Lung (tissue), 17 donors: ENCODE measurements at places on chromosomes 16 and 17.

DNA sequence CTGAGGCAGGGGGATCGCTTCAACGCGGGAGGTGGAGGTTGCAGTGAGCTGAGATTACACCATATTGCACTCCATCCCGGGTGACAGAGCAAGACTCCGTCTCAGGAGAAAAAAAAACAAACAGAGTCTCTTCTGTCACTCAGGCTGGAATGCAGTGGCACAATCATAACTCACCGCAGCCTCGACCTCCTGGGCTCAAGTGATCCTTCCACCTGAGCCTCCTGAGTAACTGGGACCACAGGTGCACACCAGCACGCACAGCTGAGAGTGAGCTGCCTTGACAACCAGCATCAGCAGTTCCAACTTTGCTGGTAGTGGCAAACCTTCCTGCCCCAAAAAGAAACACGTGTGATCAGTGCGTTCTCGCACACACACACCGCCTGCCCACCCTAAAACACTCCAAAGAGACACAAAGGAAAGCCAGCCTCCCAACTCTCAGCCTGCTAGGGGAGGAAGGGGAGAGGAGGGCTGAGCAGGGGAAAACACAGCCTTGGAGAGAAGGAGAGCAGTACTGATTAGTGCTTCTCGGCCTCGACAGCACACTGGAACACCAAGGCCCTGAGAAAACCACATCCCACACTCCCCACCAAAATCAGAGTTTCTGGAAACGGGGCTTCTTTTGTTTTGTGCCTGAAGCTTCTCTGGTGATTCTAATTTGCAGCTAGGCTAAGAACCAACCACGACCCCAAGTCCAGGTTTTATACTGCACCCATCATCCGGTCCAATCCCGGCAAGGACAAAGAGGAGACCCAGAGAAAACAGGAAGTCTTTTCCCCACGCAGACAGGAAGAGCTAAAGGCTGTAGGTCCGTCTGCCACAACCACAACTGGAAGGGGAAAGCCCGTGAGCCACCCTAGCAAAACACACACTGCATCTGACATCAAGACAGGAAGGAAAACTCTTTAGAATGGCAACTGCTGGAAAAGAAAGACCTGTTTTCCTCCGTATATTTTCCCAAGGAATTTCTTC lies 28.8 kb downstream of the ZCCHC14 start:
- DNase-seq = no peak

DNA sequence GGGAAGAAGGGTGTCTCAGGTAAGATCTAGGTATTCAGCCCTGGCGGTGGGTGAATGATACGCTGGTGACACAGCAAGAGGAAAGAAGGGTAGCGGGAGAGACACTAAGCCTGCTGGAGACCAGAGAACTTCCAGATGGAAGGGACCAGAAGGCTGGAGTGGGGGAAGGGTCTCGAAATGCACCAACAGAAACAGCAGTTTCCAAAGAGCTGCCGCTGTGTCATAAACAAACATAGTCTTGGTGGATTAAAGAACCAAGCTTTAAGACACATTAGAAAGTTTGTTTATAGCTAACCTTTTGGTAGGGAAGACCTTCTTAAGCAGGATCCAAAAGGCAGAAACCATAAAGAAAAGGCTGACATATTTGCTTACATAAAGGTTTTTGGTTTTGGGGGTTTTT lies 20.9 kb downstream of the TRPV3 start:
- DNase-seq = peak; percentile 63

GRCh38 chr17:81429821-81430551 lies 34.7 kb downstream of the BAHCC1 start:
- DNase-seq = peak; percentile 85

DNA sequence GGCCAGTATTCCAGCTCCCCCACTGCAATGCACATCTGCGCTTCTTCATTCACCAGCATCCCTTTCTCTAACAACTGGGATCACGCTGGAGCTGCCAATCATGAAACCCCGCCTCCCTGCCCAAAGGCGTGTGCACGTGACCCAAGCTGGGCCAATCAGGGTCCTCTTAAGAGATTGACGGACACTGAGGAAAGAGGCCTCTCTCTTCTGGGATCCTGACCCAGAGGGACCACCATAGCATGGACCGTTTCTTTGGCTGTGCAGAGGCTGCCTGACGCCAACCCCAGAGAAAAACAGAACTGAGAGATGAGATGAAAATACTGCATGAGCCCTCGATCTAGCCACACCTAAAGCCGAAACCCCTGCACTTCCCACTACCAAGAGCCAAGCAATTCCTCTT lies 32.0 kb downstream of the COTL1 start:
- no peak for DNase-seq

DNA sequence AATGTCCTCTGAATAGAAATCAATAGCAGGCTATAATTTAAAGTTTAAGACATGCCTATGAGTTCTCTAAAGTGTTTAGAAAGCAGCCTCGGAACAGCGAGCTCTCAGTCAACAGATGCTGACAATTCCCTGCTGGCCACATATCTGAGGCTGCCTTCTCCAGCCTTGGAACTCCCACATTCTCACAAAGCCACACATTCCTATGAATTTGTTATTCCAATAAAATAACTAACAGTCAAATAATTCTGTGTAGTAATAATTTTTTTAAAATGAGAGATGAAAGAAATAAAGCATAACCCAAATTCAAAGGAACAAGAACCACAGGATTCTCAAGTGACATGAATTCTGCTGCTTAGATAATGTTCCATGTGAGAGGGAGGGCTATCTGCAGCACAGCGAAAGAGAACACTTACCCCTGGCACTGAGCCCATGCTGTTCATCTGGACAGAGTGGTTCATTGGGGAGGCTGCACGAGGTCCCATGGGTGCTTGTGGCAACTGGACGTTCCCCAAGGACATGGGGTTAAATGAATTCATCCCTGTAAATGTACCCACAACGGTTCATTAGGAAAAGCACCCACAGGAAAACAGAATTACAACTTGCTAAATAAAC lies 56.9 kb upstream of the TRAP1 start:
- no peak for DNase-seq

GRCh38 chr16:53605831-53606400 lies 97.7 kb downstream of the RPGRIP1L start:
- peak; percentile 82 for DNase-seq

- DNase-seq = no peak
Observed at GRCh38 chr16:30377050-30377811, 2.6 kb downstream of the MYL11 start.

- DNase-seq = no peak
Observed at GRCh38 chr17:65674246-65675045, 113.0 kb upstream of the AXIN2 start.

DNA sequence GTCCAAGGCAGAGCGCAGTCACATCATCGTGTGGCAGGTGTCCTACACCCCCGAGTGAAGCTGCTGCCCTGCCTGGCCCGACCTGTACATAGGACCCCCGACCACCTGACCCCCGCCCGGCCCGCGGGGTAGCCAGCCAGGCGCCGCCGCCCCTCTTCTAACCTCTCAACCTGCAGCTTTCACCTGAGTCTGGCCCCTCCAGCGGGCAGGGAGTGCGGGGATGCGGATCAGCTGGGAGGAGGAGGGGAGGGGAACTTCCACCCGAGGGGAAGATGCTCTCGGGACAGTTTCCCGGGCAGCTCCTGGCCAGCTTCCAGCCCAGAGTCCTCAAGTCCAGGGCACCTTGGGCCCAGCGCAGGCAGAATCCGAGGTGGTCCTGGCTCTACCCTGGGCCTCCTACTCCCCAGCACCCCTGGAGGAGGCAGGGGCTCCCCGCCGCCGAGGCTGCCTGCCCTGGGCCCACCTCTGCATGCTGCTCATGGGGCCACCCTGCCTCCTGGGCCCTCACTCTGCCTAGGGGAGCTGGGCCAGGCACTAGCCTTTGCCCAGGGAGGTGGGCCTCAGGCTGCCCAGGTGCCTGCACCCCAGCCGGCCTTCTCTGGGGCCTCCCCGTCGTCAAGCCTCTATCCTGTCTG lies 2.5 kb downstream of the NME3 start:
- no peak for DNase-seq

DNA sequence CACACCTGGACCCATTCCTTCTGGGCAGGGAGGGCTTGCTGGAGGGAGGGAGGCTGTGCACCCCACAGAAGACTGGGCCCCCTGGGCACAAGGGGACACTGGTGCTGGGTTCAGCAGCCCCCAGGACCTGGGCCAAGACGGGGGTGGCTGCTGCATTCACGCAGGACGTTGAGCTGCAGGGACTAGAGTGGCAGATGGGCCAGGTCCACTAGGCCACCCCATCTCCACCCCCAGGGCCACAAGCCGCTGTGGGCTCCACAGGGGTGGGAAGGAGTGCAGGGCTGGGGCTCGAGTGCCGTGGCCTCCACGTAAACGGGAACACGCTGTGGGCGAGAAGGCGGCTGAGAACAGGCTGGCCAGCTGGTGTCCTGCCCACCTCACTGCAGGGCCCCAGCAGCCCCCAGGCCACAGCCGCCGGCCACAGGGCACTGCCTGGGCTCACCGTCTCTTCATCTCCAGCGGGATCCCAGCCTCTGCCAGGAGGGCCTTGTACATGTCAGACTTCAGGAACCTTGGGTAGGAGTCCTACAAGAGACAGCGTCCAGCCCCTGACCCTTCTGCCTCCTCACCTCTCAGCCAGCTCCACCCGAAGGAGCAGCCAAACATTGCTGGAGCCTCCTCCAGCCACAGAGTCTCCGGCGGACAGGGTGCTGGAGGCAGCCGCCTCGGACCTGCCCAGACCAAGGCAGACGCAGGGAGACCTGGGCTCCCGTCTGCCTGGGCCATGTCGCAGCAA lies 6.5 kb downstream of the RGS11 start:
- no peak for DNase-seq

DNA sequence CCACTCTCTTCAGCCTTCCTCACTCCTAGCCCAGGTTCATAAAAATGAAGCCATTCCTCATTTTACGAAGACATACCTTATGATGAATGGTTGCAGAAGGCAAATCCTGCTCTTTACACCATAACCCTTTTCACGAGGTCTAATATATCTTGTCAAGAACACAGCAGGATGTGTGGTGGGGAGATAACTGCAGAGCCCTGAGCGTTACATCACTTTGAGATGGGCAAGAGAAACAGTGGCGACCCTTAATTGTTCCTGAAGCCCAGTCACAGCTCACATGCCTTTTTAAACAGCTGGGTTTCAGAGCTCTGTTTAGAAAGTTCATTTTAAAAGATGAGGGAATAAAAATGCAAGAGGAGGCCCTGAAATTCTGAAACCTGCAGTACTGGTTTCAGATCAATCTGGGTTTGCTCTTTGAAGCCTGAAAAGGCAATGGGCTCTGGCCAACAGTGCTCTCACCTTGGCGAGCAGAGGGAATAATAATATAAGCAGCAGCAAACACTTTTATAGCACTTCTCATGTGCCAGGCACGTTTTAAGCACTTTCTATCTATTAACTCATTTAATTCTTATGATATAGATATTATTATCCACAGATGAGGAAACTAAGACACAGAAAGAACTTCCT lies 2.9 kb downstream of the FAM117A start:
- DNase-seq = no peak

GRCh38 chr16:67164599-67165061 lies at the start of gene HSF4:
Gene HSF4, plus strand, starts transcription at chr16:67164745. Its CDS starts 67 bp downstream, at chr16:67164812.
- DNase-seq = no peak
